KBM-7 (cell line): ENCODE measurements at places on chromosomes 6 and 20.

DNA sequence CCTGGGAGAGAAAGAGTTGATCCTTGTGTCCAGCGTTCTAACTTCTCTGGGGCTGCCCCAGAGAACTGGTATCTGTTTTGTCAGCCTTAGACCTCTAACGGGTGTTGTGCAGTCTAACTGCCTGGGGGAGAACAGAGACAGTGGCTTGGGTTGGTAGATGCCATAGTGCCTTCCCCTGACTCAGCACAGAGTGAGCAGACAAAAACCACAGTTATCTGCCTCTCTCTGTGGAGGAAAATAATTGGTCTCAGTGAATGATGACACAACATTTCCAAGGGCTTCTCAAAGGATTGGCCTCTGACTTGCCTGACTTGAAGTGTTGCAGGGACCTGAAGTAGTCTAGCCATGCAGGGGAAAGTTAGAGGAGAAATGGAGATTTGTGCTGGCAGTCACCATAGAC lies 226.2 kb upstream of the MAN1A1 start:
- DNase-seq = no peak

- DNase-seq = no peak
Observed at GRCh38 chr6:130946076-130946475, 117.0 kb downstream of the EPB41L2 start.

DNA sequence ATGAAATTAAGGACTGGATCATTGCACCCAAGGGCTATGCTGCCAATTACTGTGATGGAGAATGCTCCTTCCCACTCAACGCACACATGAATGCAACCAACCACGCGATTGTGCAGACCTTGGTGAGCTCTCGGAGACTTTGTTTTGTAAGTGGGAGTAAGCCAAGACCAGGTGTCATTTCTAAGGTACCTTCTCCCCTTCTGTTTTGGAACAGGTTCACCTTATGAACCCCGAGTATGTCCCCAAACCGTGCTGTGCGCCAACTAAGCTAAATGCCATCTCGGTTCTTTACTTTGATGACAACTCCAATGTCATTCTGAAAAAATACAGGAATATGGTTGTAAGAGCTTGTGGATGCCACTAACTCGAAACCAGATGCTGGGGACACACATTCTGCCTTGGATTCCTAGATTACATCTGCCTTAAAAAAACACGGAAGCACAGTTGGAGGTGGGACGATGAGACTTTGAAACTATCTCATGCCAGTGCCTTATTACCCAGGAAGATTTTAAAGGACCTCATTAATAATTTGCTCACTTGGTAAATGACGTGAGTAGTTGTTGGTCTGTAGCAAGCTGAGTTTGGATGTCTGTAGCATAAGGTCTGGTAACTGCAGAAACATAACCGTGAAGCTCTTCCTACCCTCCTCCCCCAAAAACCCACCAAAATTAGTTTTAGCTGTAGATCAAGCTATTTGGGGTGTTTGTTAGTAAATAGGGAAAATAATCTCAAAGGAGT lies 30.4 kb downstream of the TXNDC5 start:
- DNase-seq = no peak

DNA sequence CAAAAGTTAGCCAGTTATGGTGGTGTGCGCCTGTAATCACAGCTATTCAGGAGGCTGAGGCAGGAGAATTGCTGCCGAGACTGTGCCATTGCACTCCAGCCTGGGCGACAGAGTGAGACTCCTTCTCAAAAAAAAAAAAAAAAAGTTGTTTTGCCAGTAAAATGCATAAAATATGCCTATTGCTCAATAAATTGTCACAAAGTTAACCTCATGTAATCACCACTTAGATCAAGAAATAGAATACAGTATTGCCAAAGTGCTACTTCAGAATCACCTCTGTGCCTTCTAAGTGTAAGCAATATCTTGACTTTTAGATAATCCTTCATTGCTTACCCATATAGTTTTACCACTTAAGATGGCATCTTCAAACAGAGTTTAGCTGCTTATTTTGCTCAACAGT lies 80.7 kb downstream of the TRMT11 start:
- DNase-seq = no peak

DNA sequence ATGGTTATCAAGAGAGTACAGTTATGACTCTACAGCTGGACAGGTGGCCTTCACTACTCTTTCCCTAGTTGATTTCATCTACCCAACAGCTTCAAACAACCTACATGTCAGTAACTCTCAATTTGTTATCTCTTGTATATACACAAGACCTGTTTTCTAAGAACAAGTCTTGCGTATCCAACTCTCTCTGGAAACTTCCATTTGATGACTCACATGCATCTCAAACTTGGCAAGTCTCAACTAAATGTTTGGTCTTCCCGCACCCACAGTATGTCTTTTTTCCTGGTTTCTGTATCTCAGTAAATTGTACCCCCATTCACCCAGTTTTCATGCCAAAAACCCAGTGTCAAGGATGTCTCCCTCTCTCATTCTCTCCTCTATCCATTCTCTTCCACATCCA lies 97.7 kb downstream of the BTBD9 start:
- DNase-seq = no peak

DNA sequence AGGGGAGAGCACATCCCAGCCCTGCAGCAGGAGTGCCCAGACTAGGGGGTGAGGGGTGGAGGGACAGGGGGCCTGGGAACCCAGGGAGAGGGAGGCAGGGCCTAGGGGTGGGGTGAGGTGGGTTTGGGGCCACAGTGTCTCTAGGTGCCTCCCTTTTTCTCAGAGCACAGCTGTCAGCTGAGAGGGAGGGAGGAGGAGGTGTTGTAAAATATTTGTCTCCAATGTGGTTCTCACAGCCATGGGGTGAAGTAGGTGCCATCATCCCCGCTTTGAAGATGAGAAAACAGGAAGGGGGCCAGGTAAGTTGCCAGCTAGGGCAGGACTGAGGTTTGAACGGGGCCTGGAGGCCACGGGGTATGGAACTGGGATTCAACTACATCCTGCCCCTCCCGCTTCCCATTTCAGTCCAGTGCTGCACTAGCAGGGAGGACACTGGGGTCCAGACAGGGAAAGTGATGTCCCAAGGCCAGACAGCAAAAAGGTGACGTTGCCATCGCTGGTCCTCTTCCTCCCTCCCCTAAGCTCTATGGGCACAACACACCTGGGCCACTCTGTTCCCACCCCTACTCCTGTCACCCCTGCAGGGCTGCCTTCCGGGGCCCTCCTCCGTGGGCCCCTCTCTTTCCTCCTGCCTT lies 20.3 kb downstream of the PACSIN1 start:
- no peak for DNase-seq

GRCh38 chr20:51867251-51867650 lies 64.9 kb upstream of the SALL4 start:
- no peak for DNase-seq

DNA sequence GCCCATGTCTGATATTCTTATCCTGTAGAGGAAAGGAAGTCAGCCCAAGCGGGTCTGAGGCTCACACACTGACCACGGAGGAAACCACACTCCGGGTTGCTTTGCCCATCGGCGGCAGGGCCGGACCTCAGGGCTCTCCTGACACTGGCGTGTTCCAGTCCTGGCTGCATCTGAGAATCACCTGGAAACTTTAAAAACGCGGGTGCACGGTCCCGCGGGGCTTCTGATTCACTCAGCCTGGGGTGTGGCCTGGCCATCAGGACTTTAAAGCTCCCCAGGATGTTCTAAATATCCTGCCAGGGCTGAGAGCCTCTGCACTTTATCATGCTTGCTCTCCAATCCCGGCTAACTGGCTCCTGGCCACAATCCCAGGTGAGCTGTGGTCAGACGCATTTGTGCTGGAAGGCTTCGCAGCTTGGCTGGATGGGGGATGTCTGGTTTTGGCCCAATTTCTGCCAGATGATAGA lies 47.7 kb upstream of the DACT2 start:
- DNase-seq = no peak

DNA sequence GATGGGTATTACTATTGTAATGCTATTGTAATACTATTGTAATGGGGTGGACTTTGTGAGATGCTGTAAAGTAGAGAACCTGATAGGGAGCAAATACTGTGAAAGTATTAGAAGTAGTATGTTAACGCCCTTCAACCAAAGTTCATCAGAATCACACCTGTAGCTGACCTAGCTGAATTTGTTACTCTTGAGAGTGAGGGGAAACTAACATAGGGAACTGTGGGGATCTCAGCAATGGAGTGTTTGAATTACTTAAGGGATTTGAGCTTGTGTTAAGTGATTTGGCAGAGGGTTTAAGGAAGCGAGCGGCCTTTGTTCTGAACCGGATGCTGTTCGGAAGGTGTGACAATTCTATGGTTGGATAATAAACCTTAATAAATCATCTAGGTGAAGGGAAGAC lies 312.6 kb downstream of the ADGRB3 start:
- DNase-seq = no peak

DNA sequence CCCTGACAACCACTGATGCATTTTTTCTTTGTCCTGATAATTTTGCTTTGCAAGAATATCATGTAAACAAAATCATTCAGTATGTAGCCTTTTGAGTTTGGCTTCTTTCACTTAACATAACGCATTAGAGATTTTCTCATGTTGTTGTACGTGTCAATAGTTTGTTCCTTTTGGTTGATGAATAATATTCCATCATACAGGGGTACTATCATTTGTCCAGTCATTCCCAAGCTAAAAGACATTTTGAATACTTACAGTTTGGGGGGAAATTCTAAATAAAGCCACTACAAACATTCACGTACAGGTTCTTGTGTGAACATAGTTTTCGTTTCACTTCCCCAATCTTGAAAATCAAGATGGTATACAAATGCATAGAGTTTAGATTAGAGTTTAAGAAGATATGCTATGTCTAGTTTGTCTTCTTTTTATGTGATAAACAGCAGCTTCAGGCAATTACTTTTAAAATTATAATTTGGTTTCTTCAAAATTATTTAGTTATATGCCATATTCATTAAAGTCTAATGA lies 5.2 kb downstream of the HAO1 start:
- no peak for DNase-seq

DNA sequence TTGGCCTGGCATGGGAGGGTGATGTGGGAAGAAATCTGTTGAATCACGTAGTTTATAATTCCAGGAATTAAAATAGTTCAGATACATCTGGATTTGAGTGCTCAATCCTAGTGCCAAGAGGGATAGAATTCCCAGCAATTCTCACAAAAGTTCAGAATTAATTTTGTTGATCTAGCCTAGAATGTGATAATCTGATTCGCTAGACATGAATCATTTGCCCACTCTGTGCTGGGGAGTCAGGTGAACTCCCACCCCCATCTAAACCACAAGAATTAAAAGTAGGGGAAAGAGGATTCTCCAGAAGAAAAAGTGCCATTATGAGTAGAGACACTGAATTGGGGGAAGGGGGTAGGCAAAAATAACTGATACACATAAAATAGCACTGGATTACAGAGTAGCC lies 85.0 kb downstream of the LIN28B start:
- no peak for DNase-seq

GRCh38 chr20:8808202-8808535 lies 260.7 kb upstream of the PLCB4 start:
- DNase-seq = no peak

- DNase-seq = no peak
Observed at GRCh38 chr6:2144210-2144609, 101.2 kb downstream of the GMDS start.

DNA sequence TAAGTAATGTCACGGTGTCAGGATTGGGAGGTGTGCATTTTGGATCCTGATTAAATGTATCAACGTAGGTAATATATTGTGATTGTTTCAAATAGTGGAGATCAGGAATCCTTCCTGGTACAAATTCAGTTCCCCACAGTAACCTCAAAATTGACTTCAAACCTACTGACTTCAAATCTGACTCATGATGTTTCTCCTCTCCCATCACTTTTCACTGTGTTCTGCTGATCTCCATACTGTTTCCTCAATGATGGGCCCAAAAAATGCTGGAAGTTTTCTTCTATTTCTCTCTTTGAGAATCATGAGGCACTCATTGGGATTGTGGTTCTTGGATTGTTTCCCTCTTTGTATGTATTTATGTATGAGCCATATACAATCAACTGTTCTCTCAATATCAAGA lies 35.9 kb downstream of the LAMA2 start:
- no peak for DNase-seq

DNA sequence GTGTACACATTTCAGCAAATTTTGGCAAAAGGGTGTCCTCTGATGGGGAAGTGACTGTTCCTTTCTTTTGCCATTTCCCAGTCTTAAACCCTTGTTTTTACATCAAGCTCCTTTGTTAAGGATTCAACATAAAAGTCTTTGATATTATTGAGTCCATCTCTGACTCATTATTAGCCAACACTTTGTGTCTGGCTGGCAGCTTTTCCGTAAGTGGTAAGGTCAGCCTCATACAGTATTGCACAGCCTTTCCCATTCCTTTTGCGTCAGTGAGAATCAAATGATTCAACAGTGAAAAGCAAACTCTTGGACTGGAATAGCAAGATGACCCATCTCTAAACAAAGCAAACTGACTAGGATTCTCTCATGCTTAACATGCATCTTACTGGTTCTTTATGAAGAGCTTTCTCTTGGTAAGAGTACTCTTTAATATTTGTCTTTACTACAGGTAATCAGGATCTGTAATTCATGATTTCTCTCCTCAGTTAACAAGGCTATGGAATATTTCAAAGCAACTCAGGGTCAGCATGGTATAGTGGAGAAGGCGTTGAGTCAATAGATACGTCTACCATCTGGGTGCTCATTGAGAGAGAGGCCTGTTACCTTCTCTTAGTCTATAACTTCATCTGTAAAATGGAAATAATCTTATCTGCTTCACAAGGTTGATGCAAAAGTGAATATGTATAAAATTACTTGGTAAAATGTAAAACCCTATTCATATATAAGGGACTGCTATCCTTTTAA lies 183.6 kb downstream of the PRL start:
- DNase-seq = no peak

DNA sequence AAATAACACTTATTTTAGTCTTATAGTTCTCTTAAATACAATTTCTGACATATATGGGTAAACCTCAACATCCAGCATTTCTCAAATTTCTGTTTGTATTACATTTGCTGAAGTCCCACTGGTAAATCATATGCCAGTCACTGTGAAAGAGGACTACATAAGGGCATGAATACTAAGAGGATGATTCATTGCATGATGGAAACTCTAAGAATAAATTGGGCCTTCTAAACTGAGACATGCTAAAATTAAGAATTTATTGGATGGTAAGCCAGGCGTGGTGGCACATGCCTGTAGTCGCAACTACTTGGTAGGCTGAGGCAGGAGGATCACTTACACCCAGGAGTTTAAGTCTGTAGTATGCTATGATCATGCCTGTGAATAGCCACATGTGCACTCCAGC lies 12.1 kb downstream of the DEFB123 start:
- DNase-seq = no peak

GRCh38 chr6:132330759-132331158 lies 70.5 kb downstream of the MOXD1 start:
- no peak for DNase-seq
